ENCODE measurements at places on chromosomes 5 and 9.
A peak's percentile ranks its signal among the peaks of the same experiment; 100 is the strongest.

DNA sequence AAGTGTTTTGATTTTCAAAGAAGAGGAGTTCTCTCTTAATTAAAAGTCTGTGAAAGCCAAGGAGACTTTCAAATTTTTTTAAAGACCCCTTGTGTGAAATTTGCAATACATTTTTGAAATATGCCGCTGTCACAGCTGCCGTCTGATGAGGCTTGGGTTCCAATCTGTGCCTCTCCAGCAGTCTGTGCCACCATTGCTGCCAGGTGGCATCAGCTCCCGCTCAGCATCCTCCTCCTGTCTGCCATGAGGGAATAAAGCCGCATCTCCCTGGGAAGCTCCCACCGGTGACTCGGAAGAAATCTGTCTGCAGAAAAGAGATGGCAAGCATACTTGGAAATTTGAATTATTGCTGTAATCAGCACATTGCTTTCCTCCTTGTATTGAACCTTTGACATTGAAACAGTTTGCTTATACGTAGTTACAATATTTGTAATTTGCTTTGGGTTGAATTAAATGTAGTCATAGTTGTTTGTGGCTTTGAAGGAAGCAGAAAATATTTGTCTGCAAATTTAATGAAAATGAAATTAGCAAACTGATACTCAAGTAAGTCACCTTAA lies 145.7 kb upstream of the SNX2 start:
- DNase-seq: no peak

- no peak for DNase-seq
These were observed 131.9 kb downstream of the ST8SIA4 start for GRCh38 chr5:100771181-100771580.

DNA sequence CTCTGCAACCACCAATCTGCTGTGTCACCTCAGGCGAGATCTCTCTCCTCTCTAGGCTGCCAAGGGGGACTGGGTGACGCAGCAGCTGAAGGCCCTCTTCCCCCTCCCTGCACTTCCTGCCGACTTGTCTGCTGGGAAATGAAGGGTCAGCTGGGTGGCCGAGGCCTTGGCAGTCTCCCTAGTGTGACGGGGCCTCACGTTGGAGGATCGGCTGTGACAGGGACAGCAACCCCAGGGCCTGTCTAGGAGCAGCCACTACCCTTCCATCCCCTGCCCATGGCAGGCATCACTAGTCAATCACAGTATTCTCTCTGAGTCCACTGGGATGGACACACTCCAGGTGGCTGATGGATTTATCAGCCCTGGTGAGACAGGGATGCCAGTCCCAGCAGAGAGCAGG lies 107.3 kb upstream of the SARDH start:
- peak; percentile 86 for DNase-seq

GRCh38 chr9:10366171-10366779 lies 246.5 kb downstream of the PTPRD start:
- no peak for DNase-seq

GRCh38 chr5:87400305-87400899 lies 12.3 kb downstream of the CCNH start:
- DNase-seq: no peak

DNA sequence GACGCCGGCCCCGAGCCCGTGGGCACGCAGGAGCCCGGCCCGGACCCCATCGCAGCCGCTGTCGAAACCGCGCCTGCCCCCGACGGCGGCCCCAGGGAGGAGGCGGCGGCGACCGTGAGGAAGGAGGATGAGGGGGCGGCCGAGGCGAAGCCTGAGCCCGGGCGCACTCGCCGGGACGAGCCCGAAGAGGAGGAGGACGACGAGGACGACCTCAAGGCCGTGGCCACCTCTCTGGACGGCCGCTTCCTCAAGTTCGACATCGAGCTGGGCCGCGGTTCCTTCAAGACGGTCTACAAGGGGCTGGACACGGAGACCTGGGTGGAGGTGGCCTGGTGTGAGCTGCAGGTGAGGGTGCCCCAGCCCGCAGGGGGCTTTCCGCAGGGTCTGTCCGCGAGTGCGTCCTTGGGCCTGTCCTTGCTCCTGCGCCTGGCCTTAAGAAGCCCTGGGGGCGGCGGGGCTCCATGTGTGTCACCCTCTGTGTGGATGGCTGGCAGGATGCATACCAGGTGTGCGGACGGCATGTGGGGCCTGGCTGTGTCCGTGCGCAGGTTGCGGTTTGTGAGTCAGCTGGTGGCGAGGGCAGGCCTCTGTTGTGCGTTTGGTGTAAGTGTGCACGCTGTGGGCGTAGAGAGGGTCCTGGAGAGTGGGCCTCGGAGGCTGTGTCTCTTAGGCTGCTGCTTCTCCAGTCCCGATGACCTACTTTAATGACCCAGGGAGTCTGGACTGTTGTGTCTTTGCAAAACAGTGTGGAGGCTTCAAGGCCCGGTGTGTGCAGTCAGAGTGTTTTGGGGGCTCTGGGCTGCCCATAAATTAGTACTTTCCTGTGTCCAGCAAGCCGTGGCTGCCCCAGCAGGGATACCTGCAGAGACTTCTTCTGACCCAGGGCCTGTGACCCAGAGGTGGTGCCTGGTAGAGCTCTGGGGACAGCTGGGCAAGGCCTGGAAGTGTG lies 1.6 kb downstream of the WNK2 start:
- no peak for DNase-seq

DNA sequence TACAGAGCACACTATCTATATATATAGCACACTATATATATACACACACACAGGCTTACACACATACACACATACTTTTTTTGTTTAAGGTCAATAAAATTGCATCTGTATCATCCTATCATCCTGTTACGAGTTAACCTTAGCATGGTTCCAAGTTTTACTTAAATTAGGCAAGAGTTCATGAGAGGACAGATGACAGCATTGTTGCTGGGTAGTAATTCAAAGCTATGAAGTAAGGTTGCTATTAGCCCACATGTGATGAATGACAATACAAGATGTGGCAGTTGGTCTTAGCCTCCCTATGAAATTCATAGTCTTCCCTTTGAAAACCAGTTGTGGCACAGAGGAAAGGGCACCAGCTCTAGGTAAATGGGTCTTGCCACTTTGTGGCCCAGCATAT lies 438.1 kb downstream of the ACTL7B start:
- no peak for DNase-seq

DNA sequence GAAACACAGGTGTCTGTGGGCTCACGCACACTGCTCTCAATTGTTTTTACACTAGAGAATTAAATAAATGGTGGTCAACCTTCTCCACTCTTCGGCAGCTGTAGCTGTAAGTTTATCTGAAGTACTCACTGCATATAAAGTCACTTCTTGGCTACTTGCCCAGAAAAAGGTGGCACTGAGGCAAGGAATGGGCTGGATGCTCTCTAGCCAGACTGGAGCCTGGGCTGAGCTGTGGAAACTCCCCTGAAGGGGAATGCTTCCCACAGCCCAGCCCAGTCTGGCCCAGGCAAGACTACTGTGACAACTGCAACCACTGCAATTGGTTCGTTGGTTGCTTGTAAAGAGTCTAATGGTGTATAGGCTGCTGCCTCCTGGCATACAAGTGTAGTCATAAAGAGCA lies 4.5 kb downstream of the LEAP2 start:
- no peak for DNase-seq

DNA sequence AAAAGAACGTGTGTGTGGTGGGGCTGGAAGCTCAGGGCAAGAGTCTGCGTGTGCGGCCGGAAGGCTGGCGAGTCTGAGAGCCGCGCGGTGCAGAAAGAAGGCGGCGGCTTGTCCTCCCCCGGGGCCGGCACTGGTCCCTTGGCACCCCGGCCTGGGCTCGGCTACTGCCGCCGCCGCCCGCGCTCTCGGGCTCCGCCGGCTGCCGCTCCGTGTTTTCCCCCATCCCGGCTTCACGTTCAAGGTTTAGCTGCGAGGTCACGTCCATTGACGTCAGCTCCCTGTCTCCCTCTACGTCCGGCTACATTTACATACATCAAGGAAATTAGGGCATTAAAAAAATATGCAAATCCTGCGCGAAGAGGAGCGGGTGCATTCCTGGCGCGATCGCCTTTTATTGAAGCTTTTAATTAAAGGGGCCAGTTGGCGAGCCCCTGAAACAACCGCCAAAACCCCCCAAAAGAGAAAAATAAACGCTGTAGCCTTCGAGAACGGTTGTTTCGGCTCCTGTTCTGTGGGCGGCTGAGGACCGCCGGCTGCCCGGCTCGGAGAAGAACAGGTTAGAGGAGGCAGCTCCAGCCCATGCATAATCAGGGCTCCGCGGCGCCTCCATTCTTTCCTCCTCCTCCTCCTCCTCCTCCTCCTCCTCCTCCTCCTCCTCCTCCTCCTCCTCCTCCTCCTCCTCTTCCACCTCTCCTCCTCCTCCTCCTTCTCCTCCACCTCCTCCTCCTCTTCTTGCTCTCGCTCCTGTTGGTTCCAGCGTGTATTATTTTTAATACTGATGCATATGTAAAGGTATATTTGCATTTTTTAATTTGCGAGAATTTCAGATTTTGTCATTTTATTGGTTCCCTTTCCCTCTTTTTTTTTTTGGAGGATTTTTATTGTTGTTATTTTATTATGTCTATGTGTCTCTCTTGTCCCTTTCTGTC lies 207.0 kb downstream of the MEF2C start:
- peak; percentile 73 for DNase-seq

- peak; percentile 55 for DNase-seq
These were observed 93.9 kb upstream of the LMX1B start for GRCh38 chr9:126519660-126520420.

GRCh38 chr9:119675951-119676350 lies 306.7 kb upstream of the BRINP1 start:
- no peak for DNase-seq

DNA sequence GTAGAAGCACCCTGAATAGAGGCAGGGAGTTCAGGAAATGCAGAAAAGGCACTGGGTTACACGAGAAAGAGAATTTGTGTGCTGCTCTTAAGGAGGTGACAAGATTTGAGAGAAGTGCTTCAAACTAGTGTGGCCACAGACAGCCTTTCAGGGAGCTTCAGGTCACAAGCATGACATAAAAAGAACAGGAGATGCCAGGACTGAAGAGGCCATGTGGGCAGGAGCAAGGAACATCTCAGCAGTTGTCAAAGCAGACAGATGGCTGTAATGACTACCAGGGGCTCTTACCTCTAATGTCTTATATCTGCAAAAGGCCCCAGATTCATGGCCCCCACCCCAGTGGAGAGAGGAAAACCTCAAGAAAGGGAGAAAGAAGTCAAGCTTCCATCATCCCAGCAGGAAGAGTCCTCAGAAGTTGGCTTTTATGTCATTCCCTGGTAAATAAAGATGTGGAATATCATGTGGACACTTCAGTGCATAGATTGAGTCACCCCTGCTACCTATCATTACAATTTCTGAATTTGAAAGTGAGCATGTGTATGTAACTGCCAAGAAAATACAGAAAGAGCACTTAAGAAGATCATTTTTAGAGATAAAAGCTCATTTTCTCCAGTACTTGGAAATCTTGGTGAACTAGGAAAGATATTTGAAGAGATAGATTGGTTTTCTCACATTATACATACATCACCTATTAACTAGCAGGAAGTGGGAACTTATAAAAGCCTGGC lies 214.4 kb upstream of the RORB start:
- no peak for DNase-seq

DNA sequence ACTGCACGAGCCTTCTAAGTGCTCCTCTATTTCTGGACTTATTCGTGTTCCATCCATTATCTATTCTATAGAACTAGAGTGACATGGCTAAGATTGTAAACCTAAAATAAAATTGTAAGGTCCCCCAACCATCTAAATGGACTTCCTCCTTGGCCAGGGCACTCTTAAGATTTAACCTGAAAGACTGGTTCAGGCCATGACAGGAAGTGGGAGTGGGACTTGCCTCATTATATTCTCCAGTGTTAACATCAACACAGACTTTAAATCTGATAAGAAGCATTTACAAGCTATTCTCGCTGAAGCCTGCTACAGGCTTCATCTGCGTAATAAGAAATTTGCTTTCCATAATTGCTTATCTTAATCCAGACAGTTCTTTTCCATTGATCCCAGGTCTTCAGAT lies 117.0 kb downstream of the SSBP2 start:
- DNase-seq: no peak

DNA sequence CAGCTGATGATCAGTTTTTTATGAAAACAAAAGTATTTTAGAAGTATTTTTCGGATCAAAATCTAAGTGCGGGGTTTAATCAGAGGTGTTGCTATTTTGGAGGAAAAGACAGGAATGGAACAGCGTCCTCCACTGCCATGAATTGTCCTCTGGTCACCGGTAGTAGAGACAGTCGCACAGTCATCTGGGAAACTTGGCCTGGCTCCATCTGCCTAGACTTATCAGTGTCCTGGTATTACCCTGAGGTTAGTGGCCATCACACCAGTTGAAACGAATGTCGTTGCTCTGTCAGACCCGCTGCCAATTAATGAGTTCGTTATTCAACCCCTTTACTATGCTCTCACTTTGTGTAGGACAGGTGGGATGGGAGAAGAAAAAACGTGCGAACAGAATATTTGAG lies 8.2 kb downstream of the TLX3 start:
- DNase-seq: no peak

- DNase-seq: no peak
These were observed 393.1 kb downstream of the EFNA5 start for GRCh38 chr5:107277485-107278125.

GRCh38 chr9:124118894-124119293 lies 107.3 kb downstream of the LHX2 start:
- DNase-seq: no peak

DNA sequence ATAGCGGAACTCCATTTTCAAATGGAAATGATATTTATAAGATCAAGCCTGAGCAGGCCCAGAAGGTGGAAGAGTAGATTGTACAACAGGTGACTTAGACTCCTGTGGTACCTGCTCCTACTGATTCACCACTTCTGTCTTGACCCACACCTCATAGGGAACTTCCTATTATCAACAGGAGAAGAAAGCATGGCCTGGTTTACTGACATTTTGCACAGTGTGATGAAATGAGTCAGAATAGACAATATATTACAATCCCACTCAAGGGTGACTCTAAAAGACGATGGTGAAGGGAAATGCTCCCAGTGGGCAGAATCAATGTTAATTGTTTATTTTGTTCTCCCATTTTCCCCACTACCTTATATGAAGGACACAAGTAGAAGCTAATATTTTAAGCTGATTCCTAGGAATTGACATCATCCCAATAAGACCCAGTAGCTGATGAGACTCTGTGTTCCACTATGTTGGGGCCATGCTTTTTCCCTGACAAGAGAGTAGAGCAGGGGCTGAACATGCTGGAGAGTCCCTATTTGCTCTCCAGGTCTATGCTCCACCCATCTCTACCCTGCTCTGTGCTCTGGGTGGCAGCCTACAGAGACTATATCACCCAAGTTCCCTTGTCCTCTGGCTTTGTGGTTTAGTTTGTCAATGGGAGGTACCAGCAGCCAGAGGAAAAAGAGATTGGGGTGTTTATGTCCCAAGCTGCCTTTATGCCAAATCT lies 163.4 kb upstream of the FSTL4 start:
- no peak for DNase-seq
